ENCODE measurements at places on chromosomes 3 and 15.

- no peak for DNase-seq
Measured at GRCh38 chr15:47399100-47399499, 318.2 kb upstream of the SEMA6D start.

GRCh38 chr3:167318306-167318705, 61.8 kb downstream of the ZBBX start:
- no peak for DNase-seq

- DNase-seq = no peak
Measured at GRCh38 chr15:101147181-101147580, 104.7 kb downstream of the CHSY1 start.

DNA sequence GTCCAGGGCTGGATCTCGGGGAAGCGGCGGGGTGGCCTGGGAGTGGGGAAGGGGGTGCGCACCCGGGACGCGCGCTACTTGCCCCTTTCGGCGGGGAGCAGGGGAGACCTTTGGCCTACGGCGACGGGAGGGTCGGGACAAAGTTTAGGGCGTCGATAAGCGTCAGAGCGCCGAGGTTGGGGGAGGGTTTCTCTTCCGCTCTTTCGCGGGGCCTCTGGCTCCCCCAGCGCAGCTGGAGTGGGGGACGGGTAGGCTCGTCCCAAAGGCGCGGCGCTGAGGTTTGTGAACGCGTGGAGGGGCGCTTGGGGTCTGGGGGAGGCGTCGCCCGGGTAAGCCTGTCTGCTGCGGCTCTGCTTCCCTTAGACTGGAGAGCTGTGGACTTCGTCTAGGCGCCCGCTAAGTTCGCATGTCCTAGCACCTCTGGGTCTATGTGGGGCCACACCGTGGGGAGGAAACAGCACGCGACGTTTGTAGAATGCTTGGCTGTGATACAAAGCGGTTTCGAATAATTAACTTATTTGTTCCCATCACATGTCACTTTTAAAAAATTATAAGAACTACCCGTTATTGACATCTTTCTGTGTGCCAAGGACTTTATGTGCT, 527 bp downstream of the B2M start:
- DNase-seq = peak; percentile 61

GRCh38 chr3:158847452-158847821, 45.6 kb downstream of the MFSD1 start:
- DNase-seq = no peak

DNA sequence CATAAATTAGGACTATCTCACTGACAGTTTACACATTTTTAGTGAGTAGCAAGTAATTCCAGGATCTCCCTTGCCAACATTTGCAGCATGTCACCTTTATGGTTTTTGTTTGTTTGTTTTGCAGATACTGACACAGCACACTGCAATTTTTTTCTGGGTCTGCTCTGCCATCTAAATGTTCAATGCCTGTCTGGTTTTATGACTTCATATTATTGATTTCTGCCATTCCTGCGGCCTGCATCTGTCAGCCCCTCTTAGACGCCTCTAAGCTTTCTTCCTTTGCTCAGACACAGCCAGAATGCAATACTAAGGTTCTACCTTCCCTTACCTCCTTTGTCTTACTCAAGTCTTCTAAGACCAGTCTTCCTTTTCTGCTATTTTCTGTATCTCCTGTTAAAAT, 321.2 kb upstream of the AZI2 start:
- DNase-seq = no peak

DNA sequence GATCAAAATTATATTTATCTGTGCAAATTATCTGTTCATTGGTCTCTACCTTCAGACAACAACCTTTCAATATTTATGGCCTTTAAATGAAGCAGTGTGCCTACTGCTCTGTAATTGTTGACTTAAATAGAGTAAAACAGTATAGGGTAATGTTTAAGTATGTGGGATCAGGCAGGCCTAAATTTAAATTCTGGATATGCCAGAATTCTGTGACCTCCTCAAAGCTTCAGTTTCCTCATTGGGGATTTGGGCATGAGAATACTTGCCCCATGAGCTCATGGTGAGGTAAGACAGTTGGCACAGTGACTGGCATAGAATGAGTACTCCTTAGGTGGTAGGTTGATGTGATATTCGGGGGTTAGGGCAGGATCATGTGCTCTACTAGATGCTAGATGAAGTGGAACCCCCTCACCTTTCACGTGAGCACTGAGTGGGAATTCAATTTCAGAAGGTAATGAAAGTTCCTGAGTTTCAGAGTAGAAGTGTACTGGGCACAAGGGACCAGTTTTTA, 14.9 kb downstream of the ARL8B start:
- no peak for DNase-seq

- DNase-seq = no peak
Measured at GRCh38 chr3:41155834-41156233, 43.5 kb upstream of the CTNNB1 start.
